ENCODE measurements at places on chromosomes 3 and 15.
A peak's percentile ranks its signal among the peaks of the same experiment; 100 is the strongest.

DNA sequence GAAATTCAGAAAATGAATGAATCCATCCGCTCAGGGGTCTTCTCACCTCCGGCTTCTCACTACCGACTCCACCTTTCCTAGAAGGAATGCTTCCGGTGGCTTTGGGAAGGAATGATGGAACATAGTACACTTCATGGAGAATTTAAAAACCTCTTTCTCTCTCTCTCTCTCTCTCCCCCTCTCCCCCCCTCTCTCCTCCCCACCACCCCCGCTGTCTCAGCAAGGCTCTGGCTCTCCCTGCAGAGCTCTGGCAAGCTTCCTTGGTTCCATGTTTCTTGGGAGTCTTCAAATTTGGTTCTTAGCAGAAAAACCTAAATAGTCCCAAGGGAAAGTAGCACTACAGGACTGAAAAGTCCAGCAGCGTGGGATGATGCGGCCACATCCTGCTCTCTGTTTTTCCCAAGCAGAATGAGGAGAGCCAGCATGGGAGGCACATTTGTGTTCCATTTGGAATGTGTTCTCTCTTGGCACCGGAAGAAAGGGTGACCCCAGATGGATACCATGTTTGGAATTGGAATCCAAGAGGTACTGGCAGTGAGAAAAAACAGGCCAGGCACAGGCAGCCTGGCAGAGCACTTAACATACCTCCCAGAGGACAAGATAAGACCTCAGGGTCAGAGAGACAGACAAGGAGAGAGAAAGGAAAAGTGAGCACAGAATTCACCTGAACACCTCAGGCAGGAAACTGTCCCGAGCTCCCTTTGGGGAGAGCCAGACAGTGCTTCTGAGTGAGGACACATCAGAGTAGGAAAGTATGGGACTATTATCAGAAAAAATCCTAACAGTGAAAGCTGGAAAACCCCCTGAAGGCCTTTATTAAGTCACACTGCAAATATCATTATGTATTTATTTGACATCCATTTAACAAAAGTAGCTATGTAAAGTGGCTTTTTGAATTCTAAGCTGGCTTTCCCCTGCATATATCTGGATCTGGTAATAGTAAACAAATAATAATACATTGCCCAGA, at the start of gene POPDC2:
TSS of gene POPDC2 (minus strand) at position 116 of the 967 bp plus-strand sequence. CDS start 166 bp downstream, outside the sequence.
- DNase-seq: no peak

GRCh38 chr15:66228807-66229735, 24.5 kb downstream of the MEGF11 start:
- DNase-seq: no peak

DNA sequence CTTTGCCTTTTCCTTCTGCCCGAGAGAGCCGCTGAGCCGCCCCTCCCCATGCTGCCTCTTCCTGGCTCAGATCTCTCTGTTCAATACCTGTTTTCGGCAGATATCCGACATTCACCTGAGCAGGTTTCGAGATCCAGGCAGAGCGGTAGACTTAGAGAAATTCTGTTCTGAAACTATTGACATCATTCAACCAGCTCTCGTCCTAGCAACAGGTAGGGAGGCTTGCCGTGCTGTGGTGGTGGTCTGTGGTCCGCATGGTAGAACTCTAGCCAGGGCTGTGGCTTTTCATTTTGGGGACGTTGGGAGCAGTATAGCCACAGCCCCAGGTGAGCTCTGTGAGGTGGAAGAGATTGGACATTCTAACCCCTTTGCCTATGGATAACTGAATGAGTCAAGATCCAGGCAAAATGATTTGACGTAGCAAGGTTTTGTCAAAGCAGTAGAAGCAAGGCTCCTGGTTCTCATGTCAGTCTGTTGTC, 810 bp downstream of the TMEM62 start:
- no peak for DNase-seq

- DNase-seq: no peak
These were observed 476.8 kb downstream of the C3orf38 start for GRCh38 chr3:88626456-88627120.

GRCh38 chr15:77702211-77702957, 69.7 kb upstream of the LINGO1 start:
- no peak for DNase-seq

DNA sequence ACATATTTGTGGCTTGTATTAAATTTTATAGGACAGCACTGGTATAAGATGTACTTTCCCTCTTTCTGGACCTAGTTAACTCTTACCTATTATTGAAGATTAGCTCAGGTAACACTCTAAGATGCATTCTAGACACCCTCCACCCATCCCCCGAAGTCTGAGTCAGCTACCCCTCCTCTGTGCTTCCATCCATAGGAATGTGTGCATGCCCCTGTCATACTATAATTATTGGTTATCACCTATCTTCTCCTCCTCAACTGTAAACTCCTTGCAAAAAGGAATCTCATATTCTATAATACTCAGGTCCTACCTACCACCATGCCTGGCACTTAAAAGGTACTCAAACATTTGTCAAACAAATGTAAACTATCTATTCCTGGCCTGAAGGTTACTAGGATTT, 3.0 kb downstream of the PEAK1 start:
- DNase-seq: no peak

GRCh38 chr15:81174125-81174791, 22.4 kb upstream of the IL16 start:
- no peak for DNase-seq

DNA sequence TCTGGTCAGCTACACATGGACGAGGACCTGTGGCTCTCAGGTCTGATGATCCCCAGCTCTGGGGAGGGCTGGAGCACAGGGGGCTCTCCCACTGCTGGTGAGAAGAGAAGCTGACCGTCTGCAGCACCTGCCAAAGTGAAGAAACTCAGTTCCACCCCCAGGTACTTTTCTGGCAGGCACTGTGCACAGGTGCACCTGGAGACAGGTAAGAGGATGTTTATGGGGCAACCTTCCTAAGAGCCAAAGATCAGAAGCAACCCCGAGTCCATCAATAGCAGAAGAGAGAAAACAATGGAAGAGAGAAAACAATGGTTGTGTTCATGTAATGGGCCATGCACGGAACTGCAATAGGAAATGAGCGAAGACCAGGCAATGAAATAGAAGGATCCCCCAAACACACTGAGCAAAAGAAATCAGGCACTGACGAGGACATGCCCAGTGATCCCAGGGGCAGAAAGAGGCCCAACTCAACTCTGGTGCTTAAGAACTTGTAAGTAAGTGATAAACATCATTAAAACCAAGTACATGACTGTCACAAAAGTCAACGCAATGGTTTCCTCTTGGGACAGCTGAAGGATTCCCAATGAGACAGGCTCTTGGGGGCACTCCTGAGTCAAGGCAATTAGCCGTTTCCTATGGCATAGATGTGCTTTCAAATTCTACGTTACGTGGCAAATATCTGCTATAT, 95.0 kb upstream of the ALDH1A3 start:
- no peak for DNase-seq

- DNase-seq: no peak
These were observed 76.5 kb upstream of the SPRED1 start for GRCh38 chr15:38176155-38176554.

DNA sequence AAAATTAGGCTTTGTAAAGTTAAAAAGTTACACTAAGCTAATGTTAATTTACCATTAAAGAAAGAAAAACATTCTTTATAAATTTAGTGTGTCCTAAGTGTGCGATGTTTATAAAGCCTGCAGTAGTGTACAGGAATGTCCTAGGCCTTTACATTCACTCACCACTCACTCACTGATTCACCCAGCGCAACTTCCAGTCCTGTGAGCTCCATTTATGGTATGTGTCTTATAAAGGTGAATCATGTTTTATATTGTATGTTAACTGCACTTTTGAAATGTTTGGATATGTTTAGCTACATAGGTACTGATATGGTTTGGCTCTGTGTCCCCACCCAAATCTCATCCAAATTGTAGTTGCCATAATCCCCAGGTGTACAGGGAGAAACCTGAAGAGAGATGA, 549.7 kb upstream of the EPHA6 start:
- DNase-seq: no peak

- no peak for DNase-seq
These were observed 86.9 kb upstream of the HERC1 start for GRCh38 chr15:63920504-63921175.

- DNase-seq: peak; percentile 47
These were observed at the start of gene SLC49A4 for GRCh38 chr3:122794779-122795673. Gene SLC49A4 (plus strand): TSS chr3:122795069. CDS start chr3:122795193, 124 bp downstream.

- DNase-seq: no peak
These were observed 63.8 kb downstream of the GJD2 start for GRCh38 chr15:34691034-34691433.

DNA sequence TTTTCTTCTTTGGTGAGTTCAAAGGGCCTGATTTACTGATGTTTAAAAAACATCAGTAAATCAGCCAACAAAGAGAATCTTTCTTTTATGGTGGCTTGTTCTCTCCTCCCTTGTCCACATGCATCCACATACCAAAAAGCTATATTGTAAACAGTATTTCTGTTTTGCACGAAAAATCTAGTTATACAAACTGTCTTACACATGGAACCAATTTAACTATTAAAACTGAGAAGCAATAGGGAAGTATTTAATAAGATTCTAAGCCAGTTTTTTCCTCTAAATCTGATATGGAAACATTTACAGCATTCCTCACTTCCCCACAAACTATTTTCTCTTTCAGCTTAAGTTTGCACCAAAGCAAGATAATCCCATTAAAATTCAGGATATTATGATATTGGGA, 110.8 kb upstream of the ICE2 start:
- DNase-seq: no peak

- DNase-seq: no peak
These were observed 3.2 kb downstream of the HDAC11 start for GRCh38 chr3:13483286-13483685.

- DNase-seq: peak; percentile 73
These were observed at the start of gene SLC25A38 for GRCh38 chr3:39383045-39383880. Gene SLC25A38 (plus strand): TSS chr3:39383370. CDS start chr3:39383725, 355 bp downstream.

GRCh38 chr15:55289011-55289745, 435 bp downstream of the RAB27A start:
- DNase-seq: peak; percentile 21

GRCh38 chr3:168615493-168616020, 519.8 kb upstream of the GOLIM4 start:
- no peak for DNase-seq

- DNase-seq: no peak
These were observed 5.0 kb upstream of the PRRT3 start for GRCh38 chr3:9957214-9957613.

DNA sequence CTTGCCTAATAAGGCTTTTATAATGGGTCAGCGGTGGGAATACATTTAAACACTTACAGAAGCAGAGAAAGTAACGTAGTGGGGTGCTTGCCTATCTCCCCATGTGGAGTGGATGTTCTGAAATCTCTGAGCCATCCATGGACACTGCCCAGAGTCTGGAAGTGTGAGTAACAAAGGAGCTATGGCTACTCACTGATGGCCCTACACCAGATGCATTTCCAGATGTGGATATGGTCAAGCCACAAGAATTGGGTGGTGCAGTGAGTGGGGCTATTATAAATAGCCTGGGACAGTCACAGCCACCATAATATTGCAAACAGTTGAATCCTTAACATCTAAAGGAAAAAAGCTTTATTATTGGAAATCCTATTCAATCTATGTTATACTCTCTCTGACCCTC, 96.6 kb downstream of the CGNL1 start:
- DNase-seq: no peak

DNA sequence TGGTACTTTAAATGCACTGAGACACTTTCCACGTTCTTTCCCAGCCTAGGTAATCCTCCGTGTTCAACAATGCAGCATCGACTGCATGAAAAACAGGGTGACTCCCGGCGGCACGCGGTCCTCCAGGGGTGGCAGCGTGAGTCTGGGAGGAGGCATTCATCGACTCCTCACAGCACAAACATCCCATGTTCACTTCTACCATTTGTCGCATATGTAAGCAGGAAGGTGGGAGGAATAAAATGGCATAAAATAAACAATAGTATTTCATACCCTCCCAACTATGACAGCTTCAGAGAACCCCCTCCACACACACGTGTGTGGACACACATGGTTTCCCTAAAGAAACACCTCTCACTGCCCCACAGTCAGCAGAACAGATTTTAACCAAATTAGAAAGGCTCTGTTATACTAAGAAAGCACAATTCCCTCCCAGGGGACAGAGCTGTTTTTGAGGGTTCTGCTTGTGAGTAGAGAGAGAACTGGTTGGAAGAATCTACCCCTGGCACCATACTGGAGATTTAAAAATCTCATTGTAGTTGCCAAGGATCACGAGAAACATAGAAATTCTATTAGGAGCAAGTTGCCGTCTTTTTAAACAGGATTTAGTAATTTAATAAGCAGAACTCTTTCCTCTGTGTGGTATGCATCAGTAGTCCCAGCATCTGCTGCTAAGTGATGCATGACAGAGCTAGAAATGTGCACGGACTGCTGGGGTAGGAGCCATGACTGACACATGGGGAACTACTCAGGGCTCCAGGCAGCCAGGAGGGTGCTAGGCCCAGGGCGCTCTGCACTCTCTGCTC, 6.0 kb downstream of the FAM43A start:
- no peak for DNase-seq

DNA sequence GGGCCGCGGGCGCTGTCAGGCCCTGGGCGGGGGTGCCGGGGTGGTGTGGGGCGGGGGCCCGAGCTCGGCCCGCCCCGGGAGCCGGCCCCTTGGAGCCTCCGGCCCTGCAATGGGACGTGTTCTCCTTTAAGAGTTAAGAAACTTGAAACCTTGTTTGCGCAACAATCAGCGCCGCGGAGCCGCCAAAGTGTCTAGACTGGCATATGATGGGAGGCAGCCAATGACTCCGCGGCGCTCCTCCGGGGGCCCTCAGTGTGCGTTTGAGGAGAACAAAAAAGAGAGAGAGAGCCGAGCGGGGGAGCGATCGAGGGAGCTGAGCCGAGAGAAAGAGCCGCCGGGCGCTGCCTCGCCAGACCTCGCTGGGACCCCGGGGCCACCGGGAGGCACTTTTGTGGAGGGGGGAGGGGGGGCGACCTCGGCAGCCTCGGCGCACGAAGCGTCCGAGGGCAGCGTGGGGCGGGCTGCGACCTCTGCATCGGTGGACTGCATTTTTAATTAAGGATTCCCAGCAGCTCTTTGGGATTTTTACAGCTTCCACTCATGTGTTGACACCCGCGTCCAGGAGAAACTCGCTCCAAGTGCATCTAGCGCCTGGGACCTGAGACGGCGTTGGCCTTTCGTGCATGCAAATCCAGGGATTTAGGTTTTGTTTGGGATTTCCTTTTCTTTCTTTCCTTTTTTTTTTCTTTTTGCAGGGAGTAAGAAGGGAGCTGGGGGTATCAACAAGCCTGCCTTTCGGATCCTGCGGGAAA, at the start of gene SMAD6:
TSS of gene SMAD6 (plus strand) at position 202 of the 752 bp plus-strand sequence. CDS start 1,023 bp downstream, outside the sequence.
- peak; percentile 55 for DNase-seq

DNA sequence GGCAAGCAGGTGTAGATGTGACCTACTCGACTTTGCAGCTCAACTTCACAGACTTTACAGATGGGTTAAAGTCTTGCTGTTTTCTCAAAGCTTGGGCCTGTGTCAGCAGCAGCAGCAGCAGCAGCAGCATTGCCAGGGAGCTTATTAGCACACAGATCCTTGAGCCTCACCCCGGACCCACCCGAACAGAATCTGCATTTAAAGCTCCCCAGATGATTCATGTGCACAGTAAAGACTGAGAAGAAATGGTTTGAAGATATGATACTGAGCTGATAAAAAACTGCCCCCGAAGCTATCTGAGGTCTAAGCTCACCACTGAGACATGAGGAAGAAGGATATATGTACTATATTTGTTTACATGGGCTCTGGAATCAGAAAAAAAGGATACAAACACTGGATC, 231.7 kb downstream of the ARPP21 start:
- no peak for DNase-seq
